Naive thymus-derived CD8-positive, alpha-beta T cell (primary cell): ENCODE measurements at places on chromosomes 3 and 15.

- H3K27me3 ChIP-seq: peaks cover 6% of the 10 kb centered on the region
- no peak for DNase-seq
- no peaks in the 10 kb centered on the region for H3K4me1 ChIP-seq
- H3K4me3 ChIP-seq: no peak overlapping the region
- H3K27ac ChIP-seq: no peak overlapping the region
- H3K36me3 ChIP-seq: no peaks in the 10 kb centered on the region
Measured at GRCh38 chr15:62899090-62899493, 143.5 kb upstream of the TPM1 start.

GRCh38 chr3:113847247-113847646 is 8.7 kb downstream of the GRAMD1C start:
- H3K4me1 ChIP-seq: no peaks in the 10 kb centered on the region
- no peak for DNase-seq
- H3K27me3 ChIP-seq: no peaks in the 10 kb centered on the region

DNA sequence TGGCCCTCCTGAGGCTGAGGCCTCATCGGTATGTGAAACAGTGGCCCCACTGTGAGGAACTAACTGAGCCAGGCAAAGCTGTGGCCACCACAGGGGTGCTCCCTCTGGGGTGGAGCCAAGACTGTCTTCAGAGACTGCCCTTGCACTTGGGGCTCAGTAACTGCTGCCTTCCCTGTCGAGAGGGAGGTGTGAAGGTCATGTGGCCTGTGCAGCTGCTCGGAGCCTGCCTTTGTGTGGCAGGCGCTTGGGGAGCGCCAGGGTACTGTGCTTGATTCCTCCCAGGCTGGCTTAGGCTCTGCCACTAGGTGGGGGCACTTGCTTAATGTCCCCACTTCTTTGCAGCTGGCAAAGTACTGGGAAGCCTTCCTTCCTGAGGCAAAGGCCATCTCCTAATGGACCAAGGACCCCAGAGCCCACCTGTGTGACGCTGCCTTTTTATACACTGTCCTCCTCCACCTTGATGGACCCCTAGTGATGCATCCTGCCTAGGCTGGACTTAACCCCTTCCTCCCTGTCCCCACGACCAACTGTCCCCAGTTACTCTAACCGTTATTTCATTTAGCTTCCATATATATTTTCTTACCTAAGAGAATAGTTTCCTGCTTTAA is 14.2 kb upstream of the SNX22 start:
- peaks cover under 1% of the 10 kb centered on the region for H3K36me3 ChIP-seq
- H3K27me3 ChIP-seq: no peaks in the 10 kb centered on the region
- no peaks in the 10 kb centered on the region for H3K4me1 ChIP-seq
- H3K4me3 ChIP-seq: no peak overlapping the region
- no peak for DNase-seq
- H3K27ac ChIP-seq: no peak overlapping the region

GRCh38 chr15:66503780-66504562 is 684 bp downstream of the RPL4 start:
- H3K27me3 ChIP-seq: no peaks in the 10 kb centered on the region
- peak overlapping the region; percentile 91 for H3K27ac ChIP-seq
- DNase-seq: no peak
- peaks cover 52% of the 10 kb centered on the region for H3K4me1 ChIP-seq
- H3K36me3 ChIP-seq: peaks cover 7% of the 10 kb centered on the region

DNA sequence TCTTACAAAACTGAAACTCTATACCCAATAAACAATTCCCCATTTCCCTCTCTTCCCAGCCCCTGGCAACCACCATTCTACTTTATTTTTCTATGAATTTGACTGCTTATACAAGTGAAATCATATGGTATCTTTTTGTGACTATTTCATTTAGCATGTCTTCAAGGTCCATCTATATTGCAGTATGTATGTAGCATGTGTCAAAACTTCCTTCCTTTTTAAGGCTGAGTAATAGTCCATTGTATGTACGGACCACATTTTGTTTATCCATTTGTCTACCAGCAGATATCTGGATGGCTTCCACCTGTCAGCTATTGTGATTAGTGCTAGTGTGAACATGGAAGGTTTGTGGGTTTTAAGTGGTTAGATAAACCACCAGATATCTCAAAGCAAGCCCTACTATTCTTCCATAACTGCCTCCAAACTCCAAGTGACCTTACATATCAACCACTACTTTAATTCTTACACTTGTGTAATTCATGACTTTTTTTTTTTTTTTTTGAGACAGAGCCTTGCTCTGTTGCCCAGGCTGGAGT is 134.7 kb downstream of the TMCC1 start:
- no peaks in the 10 kb centered on the region for H3K27me3 ChIP-seq
- DNase-seq: no peak
- peaks cover 4% of the 10 kb centered on the region for H3K4me1 ChIP-seq

GRCh38 chr3:197393711-197394110 is 95.3 kb upstream of the DLG1 start:
- no peak overlapping the region for H3K27ac ChIP-seq
- H3K4me1 ChIP-seq: peaks cover 2% of the 10 kb centered on the region
- H3K4me3 ChIP-seq: no peak overlapping the region

DNA sequence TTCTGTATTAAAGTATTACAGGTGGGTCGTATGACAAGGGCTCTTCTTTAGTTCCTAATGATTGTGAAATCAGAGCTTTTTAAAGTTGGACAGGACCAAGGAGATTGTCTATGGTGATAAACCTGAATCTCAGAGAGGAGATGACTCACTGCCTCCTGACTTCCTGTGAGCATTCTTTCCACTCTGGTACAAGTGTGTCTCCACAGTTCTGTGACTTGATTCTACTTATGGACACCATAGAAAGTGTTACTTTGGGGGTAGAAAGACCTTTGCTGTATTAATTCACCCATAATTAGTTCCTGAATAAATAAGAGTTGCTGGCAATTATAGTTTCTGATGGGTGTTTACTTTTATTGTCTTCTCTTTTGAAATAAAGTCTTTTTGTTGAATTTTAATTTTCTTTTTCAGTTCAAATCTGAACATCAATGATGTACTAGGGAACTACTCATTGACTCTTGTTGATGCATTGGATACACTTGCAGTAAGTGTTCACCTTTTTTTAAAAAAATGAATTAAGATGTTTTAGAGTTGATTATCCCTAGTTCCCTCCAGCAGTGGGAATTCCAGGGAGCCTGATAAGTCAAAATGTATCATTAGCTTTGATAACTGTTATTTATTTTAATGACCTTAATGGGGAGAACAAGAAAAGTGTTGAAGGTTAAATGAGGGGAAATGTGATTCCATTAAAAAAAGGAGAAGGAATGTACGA is 7.4 kb downstream of the EDEM1 start:
- DNase-seq: no peak
- peak overlapping the region; percentile 17 for H3K4me3 ChIP-seq
- peaks cover 46% of the 10 kb centered on the region for H3K36me3 ChIP-seq
- no peaks in the 10 kb centered on the region for H3K27me3 ChIP-seq
- H3K4me1 ChIP-seq: peaks cover 87% of the 10 kb centered on the region

DNA sequence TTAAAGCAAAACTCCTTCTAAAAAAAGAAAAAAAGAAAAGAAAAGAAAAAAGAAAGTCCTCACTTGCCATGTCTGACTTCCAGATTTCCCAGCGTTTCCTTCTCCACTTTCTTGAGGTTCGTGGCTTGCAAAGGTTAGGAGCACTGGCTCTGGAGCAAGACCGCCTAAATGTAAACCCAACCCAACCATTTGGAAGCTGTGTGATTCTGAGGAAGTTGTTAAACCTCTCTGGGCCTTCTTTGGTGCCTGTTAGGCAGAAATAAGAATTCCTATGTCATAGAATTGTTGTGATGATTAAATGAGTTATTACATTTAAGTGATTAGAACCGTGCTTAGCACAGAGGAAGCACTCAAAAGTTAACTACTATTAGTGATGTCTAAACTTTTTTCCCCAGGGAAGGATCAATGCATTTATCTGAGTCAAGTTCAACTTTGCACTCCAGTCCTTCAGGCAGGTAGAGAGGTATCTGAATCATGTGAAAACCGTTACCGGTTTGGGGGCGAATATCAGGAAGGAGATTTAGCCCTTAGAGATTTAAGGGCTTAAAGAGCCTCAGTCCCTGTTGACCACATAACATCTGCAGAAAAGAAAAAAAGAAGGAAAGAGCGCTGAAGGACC is 78.3 kb upstream of the HES1 start:
- H3K4me3 ChIP-seq: peak overlapping the region; percentile 77
- no peaks in the 10 kb centered on the region for H3K36me3 ChIP-seq
- DNase-seq: no peak

- no peak overlapping the region for H3K27ac ChIP-seq
- H3K27me3 ChIP-seq: no peaks in the 10 kb centered on the region
- H3K4me3 ChIP-seq: no peak overlapping the region
- H3K36me3 ChIP-seq: no peaks in the 10 kb centered on the region
- H3K4me1 ChIP-seq: peaks cover 10% of the 10 kb centered on the region
Measured at GRCh38 chr3:183159333-183159732, 3.2 kb downstream of the LAMP3 start.

DNA sequence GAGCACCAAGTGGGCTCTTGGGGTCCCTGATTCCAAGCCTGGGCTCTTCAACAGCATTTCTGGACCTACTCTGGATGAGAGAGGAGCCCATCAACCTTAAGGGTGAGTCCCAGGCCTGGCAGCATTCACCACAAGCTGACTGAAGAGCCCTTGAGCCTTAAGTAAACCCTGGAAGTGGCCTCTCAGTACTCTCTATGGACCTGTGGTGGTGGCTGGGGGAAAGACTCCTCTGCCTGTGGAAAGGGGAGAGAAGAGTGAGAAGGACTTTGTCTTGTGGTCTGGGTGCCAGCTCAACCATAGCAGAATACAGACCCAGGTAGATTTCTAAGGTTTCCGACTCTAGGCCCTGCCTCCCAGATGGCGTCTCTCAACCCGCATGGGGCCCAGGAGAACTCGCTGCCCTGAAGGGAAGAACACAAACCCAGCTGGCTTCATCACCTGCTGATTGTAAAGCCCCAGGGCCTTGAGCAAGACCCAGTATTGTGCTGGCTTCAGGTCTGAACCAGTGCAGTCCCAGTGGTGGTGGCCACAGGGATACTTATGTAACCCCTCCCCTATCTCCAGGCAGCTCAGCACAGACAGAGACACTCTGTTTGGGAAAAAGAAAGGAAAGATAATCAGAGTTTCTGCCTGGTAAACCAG is 71.4 kb downstream of the TFDP2 start:
- H3K4me1 ChIP-seq: no peaks in the 10 kb centered on the region
- H3K27me3 ChIP-seq: no peaks in the 10 kb centered on the region
- H3K36me3 ChIP-seq: peaks cover 42% of the 10 kb centered on the region

DNA sequence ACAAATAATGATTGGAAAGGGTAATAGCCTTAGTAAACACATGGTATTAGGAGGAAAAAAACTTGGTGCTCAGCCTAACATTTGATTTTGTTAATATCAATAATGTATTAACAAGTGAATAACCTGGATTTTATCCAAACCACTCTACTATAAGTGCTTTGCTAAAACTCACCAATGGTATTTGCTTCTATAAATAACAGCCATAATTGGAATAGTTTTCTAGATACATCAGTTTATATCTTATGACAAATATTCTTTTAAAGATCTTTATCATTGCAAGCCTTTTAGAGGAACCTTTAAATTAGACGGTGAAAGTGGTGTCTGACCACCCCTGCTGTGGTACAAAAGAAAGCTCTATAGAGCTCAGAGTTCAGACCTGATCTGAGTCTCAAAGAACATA is 123.9 kb downstream of the SHOX2 start:
- no peak overlapping the region for H3K27ac ChIP-seq
- DNase-seq: no peak
- H3K4me1 ChIP-seq: no peaks in the 10 kb centered on the region
- no peak overlapping the region for H3K4me3 ChIP-seq

DNA sequence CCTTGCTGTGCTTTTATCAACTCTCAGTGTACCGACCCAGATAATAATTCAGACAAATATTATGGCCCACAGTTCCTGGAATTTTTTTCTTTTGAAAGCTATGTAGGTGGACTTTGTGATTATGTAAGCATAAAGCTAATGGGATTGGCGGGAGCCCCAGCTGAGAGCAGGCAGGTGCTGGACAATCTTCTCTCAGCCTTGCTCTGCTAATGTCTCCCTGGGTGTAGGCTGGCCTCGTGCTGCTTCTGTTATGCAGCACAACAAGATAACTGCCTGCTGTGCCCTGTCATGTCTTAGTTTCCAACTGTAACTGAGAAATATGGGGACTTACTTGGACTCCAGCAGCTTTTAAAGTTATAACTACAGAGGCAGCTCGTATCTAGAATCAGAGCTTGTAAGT is 415.0 kb downstream of the PDCD6IP start:
- no peak overlapping the region for H3K27ac ChIP-seq
- peaks cover 2% of the 10 kb centered on the region for H3K4me1 ChIP-seq
- H3K27me3 ChIP-seq: no peaks in the 10 kb centered on the region

- no peak overlapping the region for H3K27ac ChIP-seq
- peaks cover 12% of the 10 kb centered on the region for H3K27me3 ChIP-seq
- no peak for DNase-seq
- H3K36me3 ChIP-seq: no peaks in the 10 kb centered on the region
- no peak overlapping the region for H3K4me3 ChIP-seq
Measured at GRCh38 chr15:47609693-47610092, 107.6 kb upstream of the SEMA6D start.

DNA sequence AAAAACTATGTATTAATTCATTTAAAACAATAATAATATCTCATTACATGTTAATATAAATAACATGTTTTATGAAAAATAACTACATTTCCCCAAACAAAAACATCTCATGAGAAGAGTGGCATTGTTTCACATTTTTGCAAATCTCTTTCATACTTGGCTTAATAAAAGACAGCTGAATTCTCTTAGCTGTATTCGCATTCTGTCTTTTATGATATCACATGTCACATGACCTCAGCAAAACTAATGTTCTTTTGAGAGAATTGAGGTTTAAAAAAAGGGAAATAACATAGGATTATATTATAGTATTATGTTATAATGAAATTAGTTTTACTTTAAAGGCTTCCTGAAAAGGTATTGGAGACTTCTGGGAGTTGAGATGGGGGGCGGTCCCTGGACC is 48.4 kb upstream of the SPPL2A start:
- H3K4me1 ChIP-seq: no peaks in the 10 kb centered on the region
- DNase-seq: no peak
- no peak overlapping the region for H3K27ac ChIP-seq

DNA sequence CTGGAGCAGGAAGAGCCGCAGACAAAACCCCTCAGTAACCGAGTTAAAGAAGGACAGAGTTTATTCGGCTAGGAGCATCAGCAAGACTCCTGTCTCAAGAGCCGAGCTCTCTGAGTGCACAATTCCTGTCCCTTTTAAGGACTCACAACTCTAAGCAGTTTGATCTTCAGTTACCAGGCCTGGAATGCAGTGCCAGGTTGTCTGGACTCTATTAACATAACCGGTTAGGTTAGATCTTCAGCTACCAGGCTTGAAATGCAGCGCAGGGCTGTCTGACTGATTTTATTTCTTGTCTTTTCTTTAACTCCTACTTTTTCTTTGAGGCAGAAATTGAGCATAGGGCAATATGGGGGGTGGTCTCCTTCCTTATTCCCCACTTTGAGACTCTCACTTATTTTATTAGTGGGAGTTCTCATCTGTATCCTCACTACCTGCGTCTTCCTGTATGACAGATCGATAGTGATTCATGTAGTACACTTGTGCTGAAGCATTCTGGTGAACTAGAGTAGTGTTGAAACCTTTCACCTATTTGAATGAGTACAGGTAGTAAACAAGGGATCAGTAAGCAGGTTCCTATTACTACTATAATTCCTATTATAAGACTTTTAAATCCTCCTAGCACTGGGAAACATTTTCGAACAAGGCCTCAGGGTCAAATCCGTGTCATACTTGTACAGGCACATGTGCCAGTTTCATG is 325.0 kb downstream of the CGGBP1 start:
- no peaks in the 10 kb centered on the region for H3K36me3 ChIP-seq
- no peak for DNase-seq
- no peaks in the 10 kb centered on the region for H3K27me3 ChIP-seq
- H3K4me3 ChIP-seq: no peak overlapping the region
